ENCODE measurements at places on chromosomes 11 and 22.
A peak's percentile ranks its signal among the peaks of the same experiment; 100 is the strongest.

DNA sequence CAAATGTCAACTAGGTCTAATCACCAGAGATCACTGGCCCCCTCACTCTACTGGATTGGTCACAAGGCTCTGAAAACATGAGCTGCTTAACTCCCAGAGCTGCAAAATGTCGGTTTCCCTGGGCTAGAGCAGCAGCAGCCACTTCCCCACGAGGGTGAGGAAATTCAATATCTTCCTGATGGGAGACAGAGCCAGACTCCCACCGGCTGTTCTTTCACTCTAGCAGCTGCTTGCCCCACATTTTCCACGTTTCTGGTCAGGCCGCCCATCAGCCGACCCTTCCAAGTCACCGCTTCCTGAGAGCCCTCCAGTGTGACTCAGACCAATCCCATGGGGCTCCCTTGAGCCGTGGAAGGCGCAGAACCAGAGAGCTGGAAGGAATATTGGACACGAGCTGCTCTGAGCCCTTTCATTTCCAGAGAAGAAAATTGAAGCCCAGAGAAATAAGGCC lies 227.0 kb downstream of the ADAMTS15 start:
- no peak for DNase-seq

DNA sequence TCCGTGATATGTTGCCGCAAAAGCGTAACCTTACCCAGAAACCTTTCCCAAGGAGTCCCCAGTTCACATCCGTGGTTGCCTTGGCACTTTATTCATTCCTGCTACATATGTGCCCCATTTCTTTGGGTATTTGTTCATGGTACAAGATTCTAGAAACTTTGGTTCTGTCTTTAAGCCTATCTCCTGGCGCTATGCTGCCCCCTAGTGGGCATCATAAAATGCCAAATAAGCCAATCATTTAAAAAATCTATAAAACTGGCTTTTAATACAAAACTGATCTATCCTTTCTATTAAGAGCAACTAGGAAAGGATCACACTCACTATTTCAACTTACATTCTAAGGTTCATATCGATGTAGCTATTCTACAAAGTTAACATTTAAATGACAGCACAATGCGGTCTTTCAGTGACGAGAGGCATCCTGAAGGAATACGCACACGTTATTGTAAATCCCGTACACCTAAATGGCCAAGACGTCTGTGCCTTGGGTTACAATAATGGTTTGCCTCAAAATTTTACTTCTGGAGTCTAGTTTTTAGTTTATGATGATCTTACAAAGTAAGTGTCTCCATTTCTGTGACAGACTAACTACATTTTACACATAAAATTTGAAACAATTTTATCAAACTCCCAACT lies 16.2 kb downstream of the PIWIL3 start:
- DNase-seq = peak; percentile 12

DNA sequence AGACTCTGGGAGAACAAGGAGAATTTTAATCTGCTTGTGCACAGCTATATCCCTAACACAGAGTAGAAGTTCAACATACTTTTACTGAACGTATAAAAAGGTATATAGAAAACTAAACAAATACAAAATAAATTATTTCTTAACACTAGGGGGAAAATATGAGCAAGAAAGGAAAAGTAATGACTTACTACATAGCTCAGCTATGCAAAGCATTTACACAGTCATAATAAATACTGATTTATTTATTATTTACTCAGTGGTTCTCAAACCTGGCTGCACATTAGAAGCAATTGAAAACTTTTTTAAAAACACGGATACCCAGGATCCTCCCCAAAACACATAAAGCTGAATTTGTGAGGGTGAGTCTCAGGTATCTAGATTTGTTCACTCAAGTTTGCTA lies 182.5 kb downstream of the TTC28 start:
- no peak for DNase-seq

- no peak for DNase-seq
Observed at GRCh38 chr22:36359470-36359996, 28.2 kb downstream of the MYH9 start.

GRCh38 chr11:42251984-42252383 lies 792.5 kb upstream of the LRRC4C start:
- DNase-seq = no peak

DNA sequence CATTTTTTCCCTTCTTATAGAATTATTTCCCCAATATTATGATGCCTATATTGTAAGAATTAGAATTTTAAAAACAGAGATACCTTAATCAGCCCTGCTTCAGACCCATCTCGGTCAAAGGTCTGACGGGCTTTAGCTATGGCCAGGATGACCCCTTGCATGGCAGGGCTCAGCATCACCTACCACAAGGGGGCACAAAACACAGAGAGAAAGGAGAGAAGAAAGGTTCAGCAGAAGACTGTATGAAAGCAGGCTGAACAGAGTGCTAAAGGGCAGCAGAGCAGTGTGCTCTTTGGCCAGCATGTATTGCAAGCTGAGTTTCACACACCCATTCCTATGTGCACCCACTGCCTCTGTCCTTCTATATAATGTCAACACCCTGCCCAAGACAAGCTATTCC lies 26.8 kb downstream of the CLDN25 start:
- DNase-seq = no peak

DNA sequence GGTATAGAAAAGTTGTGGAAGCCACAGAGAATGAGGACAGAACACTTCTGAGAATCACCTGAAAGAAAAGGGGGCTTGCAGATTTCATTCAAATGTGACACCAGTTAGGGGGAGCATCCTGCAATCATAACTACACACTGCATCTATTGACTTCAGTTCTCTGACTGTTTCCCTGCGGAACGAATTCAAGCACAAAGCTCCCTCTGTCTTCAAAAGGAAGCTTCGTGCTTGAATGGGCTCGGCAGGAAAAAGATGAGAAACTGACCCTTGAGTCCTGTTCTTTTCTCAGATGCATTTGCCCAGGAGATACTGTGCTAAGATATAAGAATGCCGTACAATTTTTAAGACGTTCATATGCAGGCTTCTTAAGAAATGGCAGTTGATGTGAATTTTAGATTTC lies 2000.4 kb upstream of the RAG2 start:
- no peak for DNase-seq

DNA sequence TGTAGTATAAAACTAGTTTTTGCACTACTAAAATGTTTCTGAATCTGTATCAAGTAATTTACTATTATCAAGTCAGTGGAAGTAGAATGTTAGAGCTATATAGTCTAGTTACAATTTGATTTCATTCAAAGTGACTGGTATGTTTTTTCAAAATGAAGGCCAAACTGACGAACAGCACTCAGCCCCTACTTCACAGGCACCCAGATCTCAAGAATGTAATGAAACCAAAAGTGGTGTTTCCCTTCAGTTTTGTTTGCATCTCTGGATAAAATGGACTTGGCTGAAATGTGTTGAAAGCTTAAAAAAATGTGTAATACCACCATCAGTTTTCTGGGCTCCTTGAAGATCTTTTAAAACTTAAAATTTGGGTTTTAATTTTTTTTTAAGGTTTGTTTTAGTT lies 46.4 kb downstream of the QSER1 start:
- DNase-seq = no peak

- DNase-seq = no peak
Observed at GRCh38 chr11:8040261-8040920, 40.6 kb upstream of the TUB start.

DNA sequence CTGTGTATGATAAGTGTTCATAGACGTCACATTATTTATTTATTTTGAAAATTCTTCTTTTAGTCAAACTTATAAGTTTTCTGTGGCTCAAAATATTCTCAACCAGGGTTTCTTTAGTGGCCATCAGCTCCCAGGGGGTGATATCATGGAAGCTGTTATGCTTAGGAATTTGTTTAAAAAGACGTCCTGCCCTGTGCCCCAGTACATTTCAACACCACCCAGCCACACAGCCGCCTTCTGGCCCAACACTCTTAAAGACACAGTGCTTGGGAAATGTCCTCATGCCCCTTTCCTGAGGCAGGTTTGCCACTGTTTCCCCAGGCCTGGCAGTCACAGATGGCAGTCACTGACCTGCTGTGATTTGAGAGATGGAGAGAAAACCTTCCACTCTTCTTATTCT lies 19.9 kb downstream of the TSKU start:
- no peak for DNase-seq

DNA sequence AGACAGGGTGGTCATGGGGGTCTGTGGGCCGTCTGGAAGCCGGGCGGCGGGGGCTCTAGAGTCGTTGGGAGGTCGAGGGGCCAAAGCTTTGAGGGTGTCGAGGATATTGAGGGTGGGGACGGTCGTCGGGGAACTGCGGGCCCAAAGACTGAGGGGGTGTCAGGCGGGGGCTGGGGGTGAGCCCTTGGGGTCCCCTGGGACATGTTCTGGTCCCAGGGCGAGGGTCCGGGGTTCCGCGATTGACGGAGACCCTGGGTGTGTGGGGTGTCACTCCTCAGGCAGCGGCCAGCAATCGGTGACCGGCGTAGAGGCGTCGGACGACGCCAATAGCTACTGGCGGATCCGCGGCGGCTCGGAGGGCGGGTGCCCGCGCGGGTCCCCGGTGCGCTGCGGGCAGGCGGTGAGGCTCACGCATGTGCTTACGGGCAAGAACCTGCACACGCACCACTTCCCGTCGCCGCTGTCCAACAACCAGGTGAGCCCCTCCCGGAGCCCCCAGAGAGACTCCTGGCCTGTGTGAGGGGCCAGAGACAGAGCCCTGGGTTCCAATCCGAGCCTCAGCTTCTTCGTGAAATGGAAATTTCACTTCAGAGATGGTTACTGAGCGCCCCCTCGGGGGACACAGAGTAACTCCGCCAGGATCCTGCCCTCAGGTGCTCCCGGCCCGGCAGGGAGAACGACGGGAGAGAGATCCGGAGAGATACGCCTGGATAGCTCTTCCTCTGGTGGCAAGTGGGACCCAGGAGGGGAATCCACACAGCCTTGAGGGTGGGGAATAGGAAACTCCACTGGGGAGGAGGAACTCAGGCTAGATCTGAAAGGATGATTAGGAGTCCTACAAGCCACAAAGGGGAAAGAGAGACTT lies 714 bp downstream of the SDF2L1 start:
- no peak for DNase-seq

- peak; percentile 26 for DNase-seq
Observed at GRCh38 chr11:78354408-78355308, 63.0 kb downstream of the GAB2 start.

DNA sequence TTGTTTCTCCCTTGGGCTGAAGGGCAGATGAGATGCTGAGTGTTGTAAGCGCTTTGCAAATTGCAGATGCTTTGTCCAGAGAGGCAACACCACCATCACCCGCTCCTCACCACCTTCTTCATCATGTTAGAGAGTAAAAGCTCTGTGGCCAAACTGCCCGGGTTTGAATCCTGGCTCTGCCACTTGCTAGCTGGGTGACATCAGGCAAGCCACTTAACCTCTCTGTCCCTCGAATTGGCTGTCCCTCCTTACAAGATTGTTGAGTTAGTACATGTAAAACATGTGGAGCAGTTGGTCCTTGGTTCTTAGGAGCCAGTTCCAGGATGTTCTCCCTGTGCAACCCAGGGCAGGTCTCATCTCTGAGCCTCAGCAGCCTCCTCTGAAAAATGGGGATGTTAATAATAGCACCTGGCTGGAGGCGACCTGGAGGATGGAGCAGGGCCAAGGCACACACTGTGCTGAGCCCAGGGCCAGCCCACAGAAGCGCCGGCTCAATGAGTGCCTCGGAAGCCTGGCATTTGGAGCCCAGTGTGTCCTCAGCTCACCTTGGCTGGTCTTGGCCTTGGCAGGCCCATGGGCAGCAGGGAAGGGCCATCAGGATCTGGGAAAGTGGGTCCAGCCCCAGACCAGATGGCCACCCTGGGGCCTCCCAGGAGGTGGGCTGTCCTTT lies 10.5 kb downstream of the C11orf86 start:
- DNase-seq = no peak

GRCh38 chr11:38315151-38315550 lies 1717.1 kb upstream of the RAG2 start:
- DNase-seq = no peak

DNA sequence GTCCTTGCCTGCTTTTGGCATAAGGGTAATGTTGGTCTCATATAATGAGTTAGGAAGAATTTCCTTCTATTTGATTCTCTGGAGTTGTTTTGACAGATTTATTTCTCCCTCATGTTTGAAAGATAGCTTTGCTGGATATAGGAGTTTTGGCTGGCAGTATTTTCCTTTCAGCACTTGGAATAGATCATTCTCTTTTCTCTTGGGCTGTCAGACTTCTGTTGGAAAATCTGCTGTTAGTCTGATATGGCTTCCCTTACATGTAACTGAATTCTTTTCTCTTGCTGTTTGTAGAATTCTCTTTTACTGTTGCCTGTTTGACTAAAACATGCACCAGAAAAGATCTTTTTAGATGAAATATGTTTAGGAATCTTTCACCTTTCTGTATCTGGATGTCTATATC lies 165.5 kb downstream of the GUCY1A2 start:
- no peak for DNase-seq

DNA sequence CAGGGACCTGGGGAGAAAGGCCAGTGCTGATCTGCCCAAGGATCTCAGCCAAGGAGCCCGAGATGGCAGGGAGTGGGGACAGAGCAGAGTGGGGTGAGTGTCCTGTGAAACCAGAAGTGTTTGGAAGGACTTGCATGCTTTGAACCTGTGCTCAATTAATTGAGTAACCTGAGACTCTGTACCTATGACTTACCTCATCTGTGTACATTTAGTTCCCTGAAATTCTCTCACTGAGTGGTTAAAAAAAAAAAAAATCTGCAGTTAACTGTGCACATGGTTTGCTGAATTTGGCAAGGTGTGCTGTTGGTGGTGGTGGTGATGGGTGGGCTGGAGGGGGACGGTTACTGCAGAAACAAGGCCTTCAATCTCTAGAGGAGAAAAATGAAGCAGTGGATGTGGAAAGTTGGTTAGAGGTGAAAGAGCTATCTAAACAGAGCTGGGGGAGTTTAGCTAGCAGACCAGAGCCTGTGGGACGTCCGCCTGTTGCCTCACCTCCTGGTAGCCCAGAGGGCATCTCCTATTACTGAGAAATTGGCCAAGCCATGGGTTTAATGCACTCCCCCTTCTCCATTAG lies 8.3 kb upstream of the SORL1-AS1 start:
- DNase-seq = no peak

DNA sequence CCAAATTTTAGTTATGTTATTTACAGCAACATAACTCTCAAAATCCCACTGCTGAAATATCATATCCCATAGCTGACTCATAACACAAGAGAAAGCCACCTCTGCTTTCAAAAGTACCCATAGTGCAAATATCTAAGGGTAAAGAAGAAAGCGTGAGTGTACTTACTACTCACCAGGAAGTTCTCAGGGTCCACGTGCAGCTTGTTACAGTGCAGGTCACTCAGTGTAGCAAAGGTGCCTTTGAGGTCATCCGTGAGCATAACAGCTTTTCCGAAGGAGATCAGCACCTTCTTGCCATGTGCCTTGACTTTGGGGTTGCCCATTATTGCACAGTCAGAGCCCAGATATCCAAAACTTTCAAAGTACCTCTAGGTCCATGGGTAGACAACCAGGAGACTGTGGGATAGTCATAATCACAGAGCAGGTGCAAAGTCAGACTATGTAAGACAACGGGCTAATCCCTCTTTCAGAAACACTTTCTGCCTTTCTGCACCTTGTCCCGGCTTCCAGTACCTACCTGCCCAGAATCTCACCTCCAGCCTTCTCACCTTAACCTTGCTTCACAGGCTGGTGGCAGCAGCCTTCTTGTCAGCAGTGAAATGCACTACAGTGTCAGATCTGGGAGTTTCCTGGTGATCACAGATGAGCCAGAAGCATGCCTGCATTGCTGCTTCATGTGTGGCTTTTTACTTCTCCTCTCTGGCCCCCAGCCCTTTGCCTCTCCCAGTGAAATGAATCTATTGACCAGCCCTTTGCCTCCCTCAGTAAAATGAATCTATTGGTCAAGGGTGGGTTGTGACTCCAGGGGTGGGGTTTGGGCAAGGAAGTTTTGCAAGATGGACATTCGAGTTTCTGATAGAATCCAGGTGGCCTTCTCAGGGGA lies 6.5 kb downstream of the HBG1 start:
- no peak for DNase-seq
